ENCODE measurements at places on chromosomes 11 and 22.
A peak's percentile ranks its signal among the peaks of the same experiment; 100 is the strongest.

GRCh38 chr11:65433657-65434056 is 11.1 kb downstream of the NEAT1 start:
- no peak for DNase-seq

- no peak for DNase-seq
Observed at GRCh38 chr11:120391292-120391691, 55.1 kb downstream of the ARHGEF12 start.

DNA sequence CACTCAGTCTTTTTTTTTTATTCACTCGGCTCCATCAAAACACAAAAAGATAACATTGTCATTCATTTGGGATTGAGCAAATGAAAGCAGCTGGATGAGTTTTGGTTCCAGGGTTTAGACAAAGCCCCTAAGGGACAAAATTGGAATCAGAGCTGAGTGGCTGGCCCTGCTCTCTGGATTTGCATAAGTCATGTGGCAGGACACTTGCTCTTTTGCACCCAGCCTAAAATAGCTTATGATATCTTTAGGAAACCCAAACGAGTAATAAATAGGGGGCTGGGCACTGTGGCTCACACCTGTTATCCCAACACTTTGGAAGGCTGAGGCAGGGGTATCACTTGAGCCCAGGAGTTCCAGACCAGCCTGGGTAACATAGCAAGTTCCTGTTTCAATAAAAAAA is 11.0 kb upstream of the TMEM121B start:
- DNase-seq: no peak

DNA sequence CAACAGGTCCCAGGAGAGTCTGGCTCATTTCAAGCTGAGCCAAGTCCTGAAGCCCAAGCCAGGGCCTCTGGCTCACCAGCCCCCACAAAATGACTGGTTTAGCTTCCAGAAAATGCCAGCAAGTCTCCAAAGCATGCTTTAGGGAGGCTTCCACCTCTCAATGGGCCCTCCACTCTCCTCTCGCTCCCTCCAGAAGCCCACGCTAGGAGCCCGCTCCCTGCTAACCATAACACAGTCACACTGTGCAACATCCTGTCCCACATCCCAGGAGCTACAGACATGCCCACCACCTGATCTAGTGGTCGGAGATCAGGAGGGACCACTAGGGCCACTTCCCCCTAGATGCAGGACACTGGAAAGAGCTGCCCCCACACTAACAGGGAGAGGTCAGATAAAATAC is 6.9 kb downstream of the SULT4A1 start:
- no peak for DNase-seq

DNA sequence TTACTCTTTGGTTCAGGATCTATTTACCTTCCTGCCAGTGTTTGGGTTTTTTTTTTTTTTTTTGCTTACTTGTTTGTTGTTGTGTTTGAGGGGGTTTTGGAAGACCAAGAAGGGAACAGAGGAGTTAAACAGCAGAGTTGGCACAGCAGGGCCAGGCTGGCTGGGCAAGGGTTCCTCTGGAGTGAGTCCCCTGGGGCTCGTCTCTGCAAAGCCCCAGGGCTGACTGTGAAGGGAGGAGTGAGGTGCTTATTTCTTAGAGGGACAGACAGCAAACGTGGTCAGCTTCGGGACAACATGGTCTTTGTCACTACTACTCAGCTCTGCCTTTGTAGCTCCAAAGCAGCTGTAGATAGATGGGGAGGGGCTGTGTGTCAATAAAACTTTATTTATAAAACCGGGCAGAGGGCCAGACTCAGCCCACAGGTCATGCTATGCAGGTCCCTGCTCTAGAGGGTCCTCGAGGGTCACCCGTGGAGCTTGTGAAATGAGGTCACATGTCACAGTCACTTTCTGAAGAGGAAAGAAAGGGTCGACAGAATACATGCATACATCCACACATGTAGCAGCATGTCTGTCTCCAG is 1404.7 kb downstream of the BRD1 start:
- DNase-seq: no peak

DNA sequence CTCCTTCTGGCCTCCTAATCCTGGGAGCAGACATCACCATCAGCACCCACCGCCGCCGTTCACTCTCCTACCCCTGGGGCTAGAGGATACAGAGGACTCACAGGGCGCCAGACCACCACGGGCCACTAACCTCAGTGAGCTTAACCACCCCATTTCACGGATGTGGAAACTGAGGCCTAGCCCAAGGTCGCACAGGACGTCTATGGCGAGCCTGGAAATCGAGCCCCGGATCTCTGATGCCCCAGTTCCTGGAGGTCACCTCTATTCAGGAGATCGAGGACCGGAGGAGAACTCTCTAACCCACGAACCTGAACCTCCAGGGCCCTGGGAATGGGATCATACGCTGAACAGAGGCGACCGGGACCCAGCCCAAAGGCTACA is 349 bp downstream of the TIMM10 start:
- DNase-seq: no peak

DNA sequence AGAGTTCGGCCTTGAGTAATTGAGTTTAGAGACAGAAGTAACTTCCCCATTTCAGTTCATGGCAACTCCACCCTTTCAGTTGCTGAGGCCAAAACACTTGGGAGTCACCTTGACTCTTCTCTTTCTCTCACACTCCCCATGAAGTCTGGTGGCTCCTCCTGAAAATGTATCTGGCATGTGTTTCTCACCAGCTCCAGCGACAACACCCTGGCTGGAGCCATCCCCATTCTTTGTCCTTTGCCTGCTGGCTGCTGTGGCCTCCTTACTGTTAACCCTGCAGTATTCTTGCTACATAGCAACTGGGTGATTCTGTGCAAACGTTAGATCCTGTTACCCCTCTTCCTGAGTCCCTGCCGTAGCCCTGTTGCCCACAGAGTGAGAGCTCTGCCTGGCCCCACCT is 23.8 kb downstream of the SLC6A5 start:
- DNase-seq: no peak

DNA sequence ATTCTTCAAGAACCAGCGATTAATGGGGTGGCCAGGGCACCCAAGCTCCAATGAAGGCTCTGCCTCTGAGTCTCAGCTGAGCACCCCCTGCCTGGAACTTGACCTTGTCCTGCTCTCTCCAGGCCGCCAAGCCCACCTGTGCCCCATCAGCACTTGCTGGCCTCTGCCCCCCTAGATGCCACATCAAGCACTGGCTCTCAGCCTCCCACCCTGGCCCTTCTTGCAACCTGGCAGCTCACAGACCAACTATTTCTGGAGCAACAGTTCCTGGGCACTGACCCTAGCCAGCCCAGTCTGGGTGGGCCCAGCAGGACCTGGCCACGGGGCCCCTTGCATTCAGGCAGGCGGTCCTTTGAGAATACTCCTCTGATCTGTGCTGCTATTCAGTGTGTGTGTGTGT is 98.8 kb upstream of the PITPNB start:
- DNase-seq: no peak

GRCh38 chr11:100735949-100736675 is 49.0 kb downstream of the ARHGAP42 start:
- no peak for DNase-seq

- no peak for DNase-seq
Observed at GRCh38 chr11:112156956-112157766, 6.7 kb downstream of the IL18 start.

GRCh38 chr11:14588681-14589080 is 54.9 kb upstream of the PDE3B start:
- no peak for DNase-seq

DNA sequence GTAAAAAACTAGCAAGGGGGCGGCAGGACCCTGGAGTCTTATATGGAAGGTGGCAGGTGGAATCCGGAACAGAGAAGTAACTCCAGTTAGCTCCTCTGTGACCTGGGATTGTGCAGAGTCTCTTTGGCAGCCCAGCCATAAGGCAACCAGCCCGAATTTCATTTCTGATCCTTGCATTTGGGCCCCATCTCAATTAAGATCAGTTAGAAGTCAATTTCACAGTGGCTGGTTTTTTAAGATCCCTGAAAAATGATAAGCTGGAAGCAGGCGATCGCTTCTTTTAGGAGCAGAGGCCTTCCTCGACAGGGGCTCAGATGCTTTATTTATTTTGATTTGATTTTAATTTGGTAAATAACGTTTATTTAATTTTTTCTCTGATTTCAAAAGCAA is 199.0 kb downstream of the TENM4 start:
- DNase-seq: no peak

- no peak for DNase-seq
Observed at GRCh38 chr11:59184691-59185339, 12.9 kb downstream of the DTX4 start.

GRCh38 chr11:13135385-13136271 is 126.5 kb downstream of the RASSF10 start:
- DNase-seq: no peak

DNA sequence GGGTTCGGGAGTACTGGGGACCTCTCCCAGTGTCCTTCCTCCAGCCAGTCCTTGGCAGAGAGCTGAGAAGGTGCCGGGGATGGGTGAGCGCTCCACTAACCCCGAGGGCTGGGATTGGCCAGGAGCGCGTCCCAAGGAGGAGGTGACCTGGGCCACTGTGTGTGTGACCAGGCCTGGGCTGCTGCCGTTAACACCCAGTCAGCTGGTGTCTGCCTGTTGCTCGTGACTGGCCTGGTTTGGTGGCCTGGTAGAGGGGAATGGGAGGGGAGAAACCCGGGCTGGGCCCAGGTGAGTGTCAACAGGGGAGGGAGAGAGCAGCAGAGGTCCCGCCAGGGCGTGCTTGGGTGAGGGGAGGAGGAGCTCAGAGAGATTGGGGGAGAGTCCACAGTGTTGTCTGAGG is 29.9 kb upstream of the GRAMD4 start:
- no peak for DNase-seq

DNA sequence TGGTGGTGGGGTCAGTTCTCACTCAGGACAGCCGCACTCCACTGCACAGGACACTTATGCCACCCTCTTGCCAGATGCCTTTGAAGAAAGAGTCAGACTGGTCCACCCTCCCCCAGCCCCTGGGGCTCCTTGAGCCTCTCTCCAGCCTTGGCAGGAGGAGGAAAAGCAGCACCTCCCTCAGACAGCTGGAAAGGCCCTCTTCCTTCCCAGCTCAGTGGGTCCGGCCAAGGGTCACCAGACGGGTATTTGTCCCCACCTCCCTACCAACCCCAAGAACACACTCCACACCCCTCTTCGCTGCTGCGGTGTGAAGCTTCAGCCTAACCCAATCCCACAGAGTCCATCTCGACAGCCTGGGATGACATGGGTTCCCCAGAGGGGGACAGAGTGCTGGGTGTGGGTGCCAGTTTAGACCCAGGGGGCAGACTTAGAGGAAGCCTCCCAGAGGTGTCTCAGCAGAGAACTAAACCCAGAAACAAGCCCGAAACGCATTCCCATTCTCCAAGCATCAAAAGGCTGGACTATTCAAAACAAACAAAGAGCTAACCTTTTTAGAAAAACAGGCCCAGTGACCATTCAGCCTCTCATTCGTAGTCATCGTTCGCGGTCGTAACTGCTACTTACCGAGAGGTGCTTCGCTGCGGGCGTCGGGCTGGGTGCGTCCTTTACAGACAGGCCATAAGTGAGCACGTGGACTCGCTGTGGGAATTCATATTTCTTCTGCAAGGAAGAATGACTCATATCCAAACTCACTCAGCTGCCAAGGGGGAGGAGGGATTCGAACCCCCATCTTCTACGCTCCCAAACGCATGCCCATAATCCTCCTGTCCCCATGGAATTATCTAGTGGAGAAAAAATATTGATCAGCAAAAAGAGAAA is 57.5 kb upstream of the ANO1 start:
- DNase-seq: no peak

DNA sequence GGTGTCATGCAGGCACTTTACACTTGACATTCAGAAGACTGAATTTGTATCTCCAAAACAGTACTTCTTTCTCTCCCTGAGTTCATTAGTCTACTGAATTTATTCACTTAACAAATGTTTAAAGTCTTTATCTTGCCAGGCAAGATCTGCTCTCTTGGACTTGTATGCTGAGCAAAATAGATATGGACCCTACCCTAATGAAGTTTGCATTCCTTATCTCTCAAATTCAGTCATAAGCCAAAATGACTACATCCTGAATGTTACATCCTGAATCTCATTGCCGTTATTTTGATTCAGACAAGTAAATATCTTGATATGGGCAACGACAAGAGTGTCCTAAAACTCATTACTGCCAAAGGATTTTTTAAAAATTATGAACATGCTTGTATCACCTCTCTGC is 29.7 kb downstream of the FAR1 start:
- DNase-seq: peak; percentile 72

DNA sequence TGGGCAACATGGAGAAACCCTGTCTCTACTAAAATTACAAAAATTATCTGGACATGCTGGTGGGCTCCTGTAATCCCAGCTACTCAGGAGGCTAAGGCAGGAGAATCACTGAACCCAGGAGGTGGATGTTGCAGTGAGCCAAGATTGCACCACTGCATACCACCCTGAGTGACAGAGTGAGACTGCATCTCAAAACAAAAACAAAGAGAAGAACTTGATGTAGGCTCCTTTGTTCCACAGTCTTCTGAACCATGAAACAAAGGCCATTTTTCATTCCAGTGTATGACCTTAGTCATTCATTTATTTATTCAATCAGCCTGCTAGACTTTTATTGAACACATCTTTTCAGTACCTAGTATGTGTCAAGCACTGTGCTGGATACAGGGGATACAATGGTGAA is 369.6 kb downstream of the FAT3 start:
- DNase-seq: no peak

- DNase-seq: no peak
Observed at GRCh38 chr11:10478066-10478465, 23.0 kb downstream of the AMPD3 start.

All from hematopoietic multipotent progenitor cell treated with erythropoietin and hydrocortisone succinate and interleukin-3 and kit ligand, for 15 days (in vitro differentiated cells).